LoVo (cell line): ENCODE measurements at places on chromosomes 4 and X.
A peak's percentile ranks its signal among the peaks of the same experiment; 100 is the strongest.

- DNase-seq, result no peak
Measured at GRCh38 chr4:105837037-105837436, 58.2 kb upstream of the NPNT start.

- DNase-seq, result no peak
Measured at GRCh38 chr4:94913316-94913715, 155.6 kb downstream of the BMPR1B start.

DNA sequence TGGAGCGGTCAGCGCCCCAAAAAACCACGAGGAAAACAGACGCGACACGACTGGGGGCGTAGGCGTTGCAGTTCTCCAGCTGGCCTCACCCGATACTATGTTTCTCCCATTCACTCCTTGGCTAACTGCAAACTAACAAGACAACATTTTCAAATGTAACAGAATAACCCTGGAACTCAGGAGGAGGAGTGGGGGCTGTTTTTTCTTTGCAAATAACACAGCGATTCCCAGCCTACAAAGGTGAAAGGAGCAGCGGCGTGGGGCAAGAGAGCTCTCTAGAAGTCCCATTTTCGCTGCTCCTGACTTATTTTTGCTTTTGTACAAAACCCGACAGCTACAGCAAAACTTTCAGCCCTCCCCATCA is 1.6 kb downstream of the SOX3 start:
- no peak for DNase-seq

DNA sequence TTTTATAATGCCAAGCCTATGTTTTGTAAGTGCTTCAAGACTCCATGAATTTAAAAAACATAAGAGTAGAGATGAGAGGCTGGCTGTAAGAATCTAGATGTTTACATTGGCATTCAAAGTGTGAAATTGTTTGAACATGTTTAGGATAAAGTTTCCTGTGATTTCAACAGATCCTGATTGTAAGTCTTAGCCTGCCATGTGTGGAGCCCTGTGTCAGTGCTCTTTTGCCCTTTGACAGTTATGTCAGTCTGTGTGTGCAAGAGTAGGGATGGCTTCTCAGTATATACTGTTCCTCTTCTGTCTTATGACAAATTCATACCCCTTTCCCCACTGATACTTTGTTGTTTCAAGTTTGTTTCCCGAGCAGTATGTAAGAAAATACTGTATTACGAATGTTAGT is 68.2 kb downstream of the USP9X start:
- DNase-seq, result no peak

DNA sequence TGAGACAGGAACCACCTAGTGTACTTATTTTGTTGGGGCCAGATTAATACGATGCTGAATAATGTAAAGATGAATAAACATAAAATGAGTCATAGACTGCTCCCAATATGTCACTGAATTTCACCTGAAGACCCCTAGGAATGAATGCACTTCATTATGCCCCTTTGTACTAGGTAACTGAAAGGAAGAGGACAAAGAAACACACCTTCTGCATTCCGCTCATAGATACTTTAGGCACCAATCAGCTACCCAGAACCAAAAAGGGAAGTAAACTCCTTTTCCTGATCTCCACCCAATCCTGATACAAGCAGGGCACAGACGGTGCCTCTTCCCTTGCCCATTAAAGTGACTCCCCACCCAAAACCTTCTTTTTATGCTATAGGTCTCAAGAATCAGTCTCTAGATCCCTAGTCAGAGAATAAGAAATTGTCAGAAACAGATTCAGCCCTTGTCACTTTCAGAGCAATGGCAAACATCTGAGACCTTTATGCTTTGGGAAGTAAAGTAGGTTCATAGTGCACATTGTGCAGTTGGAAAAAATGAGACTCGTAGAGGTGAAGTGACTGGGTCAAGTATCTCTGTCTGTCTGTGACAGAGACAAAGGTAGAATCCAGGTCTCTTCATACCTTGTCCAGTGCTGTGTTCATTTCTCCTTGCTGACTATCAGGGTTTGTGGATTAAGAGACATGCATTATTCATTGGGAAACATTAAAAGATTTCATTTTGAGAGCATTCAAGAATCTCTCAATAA is 2.3 kb downstream of the GPR174 start:
- DNase-seq, result no peak

- no peak for DNase-seq
Measured at GRCh38 chr4:163662768-163663167, 168.3 kb downstream of the TMA16 start.

- DNase-seq, result no peak
Measured at GRCh38 chr4:147927377-147928137, 195.7 kb downstream of the ARHGAP10 start.

DNA sequence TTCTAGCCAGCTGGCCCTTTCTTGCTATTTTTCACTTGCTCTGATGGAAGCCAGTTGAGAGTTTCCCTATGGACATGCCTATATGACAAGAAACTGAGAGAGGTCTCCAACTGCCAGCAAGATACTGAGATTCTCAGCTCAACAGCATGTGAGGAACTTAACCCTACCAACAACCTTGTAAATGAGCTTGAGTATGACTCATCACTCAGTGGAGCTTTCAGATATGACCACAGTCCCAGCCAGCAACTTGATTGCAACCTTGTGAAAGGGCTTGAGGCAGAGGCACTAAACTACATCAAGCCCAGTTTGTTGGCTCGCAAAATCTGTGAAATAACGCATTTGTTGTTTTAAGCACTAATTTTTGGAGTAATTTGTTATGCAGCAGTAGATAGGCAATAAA is 175.8 kb downstream of the COMMD8 start:
- no peak for DNase-seq

DNA sequence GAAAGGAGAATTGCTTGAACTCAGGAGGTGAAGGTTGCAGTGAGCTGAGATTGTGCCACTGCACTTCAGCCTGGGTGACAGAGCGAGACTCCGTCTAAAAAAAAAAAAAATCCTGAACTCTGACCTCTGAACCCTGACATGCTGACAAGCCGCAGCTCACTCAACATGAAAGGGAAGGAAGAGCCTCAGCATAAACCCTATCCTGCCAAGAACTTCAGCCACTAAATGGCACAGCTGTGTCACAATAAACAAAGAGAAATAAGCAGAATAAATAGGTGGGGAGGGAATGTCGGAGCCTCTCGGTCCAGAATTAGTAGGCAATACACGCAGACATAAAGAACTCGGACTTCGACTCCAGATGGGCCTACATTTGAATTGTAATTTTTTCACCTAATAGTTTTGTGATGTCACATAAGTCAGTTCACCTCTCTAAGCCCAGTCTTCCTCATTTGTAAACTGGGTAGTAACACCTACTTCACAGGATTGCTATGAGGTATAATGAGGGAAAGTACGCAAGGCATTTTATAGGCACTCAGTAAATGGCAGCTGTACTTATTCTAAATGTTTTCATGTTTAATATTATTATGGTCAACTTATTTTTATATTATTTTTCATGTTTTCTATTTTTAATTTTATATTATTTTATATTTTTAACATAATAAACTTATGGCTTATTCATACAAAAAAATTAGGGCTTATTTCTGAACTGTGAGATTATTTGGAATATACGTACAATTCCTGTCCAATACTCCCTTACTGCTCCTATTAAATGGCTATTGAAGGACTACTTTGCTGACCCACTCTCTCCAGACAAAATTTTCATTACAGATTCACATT is 243.4 kb downstream of the SCFD2 start:
- no peak for DNase-seq

DNA sequence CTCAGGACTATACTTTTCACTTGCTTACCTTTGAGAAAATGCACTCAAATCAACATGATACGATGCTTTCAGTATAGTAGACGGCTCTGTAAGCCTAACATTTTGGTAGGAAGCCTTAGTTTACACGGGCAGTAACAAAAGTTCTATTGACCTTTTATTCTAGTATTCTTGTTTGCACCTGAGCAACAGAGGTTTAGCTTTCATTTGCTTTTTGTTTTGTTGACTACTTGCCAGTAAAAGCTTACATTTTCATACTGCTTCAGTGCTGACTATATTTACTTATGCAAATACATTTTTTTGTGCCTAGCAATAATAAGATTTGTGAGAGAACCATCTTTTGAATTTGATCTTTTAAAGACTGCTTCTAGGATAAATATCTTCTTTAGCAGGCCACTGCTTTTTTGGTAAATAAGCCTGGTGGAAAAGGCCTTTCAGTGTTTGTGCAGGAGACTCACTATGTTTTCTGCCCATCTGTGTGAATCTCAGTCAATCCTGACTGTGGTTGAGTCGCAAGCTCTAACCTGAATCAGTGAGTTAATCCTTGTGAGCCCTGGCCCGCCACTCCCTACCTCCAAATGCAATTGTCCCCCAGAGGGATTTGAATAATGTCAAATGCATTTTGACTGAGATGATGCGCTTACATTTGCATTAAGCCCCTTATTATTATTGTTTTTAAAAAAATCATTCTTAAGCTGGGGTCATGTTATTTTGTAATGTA is 21.9 kb downstream of the FHIP1A start:
- DNase-seq, result no peak

GRCh38 chr4:646460-646859 is 21.1 kb downstream of the PDE6B start:
- no peak for DNase-seq

GRCh38 chr4:82050796-82051195 is 323.0 kb downstream of the HNRNPD start:
- no peak for DNase-seq

DNA sequence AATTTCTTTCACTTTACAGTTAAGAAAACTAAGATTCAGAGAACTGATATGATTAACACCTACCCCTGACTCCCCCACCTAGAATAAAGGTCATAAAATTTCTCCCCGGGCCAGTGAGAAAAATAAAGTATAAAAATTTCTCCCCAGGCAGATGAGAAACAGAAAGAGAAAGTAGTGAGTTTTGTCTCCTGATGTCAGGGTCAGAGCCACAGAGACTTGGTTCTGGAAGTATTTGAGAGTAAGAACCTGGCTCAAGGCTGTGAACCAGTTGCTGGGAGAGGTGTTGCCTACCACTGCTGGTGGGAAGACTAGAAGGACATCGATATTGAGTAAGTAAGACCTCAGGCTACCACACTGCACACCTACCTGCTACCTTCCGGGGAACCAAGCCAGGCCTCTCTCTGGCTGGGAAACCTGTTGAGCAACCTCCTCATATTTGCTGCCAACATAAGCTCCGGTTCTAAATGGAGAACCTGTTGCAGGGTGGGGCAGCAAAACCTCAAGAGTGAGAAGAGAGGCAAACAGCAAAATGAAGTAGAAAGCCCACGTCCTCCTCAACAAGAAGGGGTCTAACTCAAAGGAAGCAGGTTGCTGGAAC is 104.2 kb upstream of the PUDP start:
- DNase-seq, result peak; percentile 20

DNA sequence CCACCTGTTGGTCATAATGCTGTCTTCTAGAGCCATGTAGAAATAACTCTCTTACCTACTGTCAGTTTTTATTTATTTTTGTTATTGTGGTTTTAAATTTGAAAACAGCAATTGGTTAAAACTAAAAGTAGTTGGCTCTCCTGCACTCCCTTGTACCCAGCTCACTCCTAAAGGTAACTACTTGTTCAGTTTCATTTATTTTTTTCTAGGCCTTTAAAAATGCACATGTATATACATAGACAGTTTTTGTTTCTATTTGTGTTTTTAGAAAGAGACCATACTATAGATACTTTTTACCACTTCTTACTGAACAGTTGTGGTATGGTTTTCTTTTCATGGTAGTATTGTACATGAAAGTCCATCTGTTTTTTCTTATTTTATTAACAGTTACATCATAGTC is 16.8 kb downstream of the SMAD1 start:
- no peak for DNase-seq

GRCh38 chrX:109774706-109775105 is 41.6 kb upstream of the ACSL4 start:
- DNase-seq, result no peak

DNA sequence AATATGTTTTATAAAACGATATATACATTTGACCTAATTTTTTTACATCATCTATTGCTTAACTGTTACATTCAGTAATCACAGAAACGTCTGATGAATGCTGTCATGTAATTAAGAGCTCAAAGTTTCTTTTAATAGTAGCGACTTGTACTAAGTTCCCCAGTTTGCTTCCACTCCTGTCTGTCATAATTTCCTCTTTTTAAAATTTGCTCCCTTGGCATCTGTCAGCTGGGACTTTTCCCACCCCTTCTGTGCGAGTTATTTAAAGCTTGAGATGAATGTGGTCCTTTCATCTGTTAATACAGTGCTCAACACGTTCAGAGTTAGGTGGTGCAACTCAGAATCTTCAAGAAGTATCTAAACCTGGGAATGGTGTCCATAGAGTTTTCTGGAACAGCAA is 1.2 kb downstream of the RAP1GDS1 start:
- DNase-seq, result no peak

DNA sequence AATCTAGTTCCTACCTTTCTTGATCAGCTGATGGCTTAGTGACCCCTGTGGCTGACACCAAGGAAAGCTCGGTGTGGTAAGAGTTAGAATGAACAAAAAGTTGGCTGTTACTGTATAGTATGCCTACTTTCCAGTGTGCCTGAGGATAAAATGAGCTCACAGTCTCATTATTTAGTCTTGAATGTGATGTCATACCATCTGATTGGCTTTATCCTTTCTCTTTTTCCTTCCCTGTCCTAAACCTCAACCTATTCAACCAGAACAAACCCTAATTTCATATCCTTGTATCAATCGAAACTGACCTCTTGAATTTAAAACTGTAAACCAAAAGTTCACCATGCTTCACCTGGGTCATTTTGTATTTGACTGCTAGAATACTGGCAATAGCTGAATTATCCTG is 156.4 kb downstream of the PPARGC1A start:
- DNase-seq, result no peak

- peak; percentile 3 for DNase-seq
Measured at GRCh38 chrX:53445977-53446376, 11.8 kb upstream of the HSD17B10 start.

DNA sequence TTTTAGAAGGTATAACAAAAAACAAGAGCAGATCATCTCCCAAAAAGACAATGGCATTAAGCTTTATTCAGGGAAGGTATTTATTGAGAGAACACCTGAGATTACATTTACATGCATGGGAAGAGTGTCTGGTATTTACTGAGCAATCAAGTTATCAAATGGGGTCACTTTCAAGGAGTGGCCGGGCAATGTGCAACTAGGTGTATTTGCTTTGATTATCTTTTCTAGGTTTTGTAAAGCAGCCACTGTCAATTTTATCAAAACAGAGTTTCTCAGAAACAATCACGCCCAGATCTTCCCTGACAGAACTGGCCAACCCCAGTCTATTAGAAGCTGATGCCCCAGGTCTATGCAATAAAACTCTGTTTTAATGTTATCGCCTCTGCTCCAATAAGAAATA is 169.5 kb downstream of the GLRA2 start:
- peak; percentile 29 for DNase-seq

- DNase-seq, result no peak
Measured at GRCh38 chr4:70743731-70744130, 22.0 kb downstream of the RUFY3 start.

DNA sequence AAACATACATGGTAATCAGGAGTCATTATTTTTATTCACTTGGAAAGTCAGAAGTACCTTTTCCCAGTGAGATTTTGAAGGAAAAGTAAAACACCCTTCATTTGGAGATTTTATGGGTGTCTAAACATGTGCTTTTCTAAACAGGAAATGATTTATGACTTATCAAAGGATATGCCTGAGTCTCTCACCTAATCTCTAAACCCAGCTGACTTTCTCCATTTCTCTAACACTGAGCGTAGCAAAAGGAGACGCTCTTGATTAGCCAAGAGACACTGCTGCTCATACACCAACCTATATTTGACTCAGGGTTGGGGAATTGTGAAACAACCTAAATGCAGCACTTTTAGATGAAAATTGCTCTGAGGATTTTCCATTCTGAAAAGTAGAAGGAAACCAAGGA is 468.5 kb upstream of the FTHL17 start:
- no peak for DNase-seq

GRCh38 chrX:148500423-148501385 is at the start of gene AFF2:
Gene AFF2 (plus strand): TSS chrX:148500617. CDS start chrX:148501098, 481 bp downstream.
- no peak for DNase-seq
